ENCODE measurements at places on chromosomes 2 and 18.

GRCh38 chr2:15791294-15791693 is 149.1 kb upstream of the MYCN start:
- no peak for DNase-seq

DNA sequence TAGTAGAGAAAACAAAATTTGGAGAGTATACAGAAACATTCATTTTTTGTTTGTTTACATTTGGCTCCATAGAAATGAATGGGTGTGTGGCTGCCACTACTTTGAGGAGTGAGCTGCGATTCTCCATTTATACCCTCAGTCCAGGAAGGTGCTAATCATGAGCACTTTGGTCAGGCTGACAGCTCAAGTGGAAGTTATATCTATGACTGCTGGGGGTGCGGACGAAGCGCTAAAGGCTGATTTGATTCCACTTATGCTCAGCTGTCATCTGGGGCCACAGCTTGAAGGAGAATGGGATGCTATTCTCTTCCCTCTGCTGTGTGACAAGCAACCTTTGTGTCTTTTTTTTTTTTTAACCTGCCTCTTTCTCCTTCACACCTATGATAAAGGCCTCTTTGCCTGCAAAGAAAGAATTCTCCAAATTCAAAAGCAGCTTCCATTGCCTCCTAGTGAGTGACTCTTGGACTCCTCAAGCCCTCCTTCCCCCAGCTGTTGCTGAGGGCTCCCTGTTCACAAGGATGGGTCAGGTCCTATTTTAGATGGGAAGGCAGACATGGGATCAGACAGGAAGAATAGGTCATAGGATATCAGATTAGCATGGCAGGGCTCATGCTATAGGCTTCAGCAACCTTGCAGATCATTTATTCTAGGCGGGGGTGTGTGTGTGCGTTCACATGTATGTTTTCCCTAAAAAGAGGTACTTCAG is 201.6 kb downstream of the SETBP1 start:
- no peak for DNase-seq

- no peak for DNase-seq
Observed at GRCh38 chr2:44310287-44310686, 35.0 kb downstream of the SLC3A1 start.

GRCh38 chr2:172864182-172864581 is 128.5 kb downstream of the RAPGEF4 start:
- no peak for DNase-seq

DNA sequence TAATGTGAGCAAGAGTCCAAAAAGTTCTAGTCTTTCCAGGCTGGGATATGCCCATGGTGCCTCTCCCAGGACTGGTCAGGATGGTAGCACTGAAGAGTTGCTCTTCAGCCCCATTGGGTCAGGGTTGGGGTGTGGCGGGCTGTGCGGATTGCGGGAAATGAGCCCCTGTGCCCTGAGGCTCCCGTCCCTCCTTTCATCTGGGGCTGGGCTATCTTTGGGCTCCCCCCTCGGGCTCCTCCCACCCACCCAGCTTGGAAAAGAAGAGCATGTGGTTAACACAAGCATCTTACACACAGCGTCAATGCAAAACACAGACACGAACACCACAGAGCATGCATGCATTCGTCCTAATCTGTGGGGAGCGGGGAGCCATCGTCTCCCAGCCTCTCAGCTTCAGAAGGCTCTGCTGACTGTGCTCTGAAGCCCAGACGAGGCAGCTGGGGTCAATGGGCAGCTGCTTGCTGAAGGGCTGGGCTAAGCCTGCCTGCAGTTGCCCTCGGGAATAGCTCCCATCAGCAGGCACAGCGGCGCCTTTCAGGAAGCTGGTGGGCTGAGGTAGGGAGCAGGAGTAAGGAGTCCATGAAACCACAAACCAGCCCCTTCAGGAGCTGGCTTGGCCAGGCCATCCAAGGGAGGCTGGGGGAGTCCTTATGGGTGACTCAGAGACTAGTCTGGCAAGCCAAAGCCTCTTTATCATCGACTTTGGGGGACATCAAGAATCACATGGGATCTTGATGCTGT is 112.9 kb downstream of the CLIP4 start:
- no peak for DNase-seq

DNA sequence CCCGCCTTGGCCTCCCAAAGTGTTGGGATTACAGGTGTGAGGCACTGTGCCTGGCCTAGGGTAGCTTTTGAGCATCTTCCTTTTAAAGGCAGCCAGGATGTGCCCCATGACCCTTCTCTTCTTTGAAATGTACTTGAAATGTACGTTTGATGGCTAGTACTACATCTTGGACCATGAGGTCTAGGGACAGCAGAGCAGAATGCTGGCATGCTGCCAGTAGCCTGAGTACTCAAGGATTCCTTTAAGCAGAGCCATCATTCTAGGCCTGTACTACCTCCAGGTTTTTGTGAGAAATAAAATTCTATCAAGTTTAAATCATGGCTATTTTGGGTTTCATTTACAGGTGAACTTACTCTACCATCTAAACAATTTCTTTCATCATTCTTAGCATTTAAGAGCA is 2.9 kb upstream of the EML6 start:
- no peak for DNase-seq

DNA sequence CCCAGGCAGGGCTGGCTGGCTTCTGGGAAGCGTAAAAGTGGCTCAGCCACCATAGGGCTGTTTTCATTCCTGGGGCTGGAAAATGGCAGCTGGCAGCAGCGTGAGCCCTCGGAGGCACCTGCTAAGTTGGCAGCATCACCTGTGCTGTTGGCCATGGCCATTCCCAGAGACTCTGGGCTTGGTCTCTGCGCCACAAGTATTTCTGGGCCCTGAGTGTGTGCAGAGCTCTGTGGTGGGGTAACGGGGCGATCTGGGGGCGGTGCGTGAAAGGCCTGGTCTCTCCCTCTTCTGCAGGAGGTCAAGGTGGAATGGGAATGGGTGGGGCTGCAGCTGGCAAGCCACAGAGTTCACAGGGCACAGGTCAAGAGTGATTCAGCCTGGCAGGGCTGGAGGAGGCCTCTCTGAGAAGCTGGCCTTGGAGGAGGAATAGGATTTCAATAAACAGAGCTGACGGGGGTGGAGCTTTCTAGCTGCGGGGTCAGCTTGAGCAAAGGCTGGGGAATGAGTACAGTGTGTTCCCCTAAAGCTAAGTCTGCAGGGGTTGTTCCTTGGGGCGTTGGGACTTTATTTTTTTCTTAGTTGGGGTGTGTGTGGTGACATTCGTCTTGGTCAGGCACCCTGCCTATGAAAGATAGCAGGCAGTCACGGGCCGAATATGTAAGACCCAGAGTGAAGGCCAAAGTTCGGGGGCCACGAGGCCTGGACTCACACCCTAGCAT is 10.3 kb upstream of the NTSR2 start:
- DNase-seq: no peak

GRCh38 chr2:143117225-143117624 is 12.0 kb upstream of the ARHGAP15 start:
- no peak for DNase-seq

DNA sequence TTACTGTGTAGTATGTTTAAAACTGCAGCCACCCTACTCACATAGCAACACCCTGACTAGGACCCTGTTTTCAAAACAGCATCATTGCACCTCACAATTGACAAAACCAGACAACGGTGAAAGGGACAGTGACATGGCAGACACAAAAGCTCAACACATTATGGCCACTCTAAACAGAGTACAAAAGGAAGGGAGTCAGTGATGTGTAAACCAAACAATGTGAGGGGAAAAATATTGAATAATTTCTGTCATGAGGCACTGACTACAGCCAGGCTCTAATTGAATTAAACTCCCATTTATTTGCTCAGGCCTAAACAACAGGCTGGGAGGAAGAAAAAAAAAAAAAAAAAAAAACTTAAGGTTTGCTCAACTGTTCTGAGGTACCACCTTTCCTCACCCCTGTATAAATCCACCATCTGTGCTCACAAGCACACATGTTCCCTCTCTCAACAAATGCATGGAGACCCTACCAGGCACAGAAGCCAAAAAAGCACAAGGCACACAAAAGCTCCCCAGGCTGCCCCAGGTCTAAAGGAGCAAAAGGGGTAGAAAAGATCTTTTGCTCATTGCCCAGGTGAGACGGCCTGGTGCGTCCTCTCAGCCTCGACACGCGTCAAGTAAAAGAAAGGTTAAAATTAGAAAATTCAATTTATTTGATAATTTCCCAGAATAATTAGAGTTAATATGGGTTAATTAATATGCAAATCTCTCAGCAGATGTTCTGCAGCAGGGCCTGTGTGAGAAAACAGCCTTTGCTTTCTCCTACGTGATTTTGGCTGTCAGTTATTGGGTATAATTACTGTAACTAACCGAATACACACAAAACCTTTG is 80.9 kb downstream of the ZEB2 start:
- DNase-seq: no peak
